ENCODE measurements at places on chromosomes 11 and 22.

DNA sequence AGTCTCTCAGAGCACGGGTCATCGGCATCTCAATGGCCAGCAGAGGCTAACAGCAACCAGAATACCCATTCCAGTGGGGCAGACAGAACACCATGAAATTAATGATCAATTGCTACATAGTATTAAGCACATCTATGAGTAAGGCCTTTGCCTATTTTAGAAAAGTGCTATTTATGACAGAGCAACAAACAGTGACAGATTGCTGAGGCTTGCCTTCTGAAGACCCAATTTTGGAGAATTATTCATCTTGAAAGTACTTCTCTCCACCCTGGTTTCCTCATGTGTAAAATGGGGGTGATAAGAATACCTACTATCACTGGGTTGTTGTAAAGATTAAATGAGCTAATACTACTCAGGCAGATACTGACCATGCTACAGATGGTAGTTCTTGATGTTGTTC lies 232.7 kb downstream of the TENM4 start:
- DNase-seq, result no peak

GRCh38 chr22:39577900-39578299 lies 7.3 kb downstream of the CACNA1I start:
- DNase-seq, result no peak

DNA sequence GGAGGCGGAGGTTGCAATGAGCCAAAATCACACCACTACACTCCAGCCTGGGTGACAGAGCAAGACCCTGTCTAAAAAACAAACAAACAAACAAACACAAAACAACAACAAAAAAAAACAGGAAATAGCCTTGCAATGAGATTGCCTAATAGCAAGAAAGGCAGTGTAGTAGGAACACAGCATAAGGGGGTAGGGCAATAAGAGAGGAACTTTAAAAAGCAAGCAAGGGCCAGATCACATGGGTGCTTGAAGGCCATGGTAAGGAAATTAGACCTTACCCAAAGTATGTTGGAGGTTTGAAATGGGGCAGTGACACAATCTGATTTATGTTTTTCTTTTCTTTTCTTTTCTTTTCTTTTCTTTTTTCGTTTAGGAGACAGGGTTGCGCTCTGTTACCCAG lies 34.7 kb upstream of the NRIP3 start:
- DNase-seq, result no peak

DNA sequence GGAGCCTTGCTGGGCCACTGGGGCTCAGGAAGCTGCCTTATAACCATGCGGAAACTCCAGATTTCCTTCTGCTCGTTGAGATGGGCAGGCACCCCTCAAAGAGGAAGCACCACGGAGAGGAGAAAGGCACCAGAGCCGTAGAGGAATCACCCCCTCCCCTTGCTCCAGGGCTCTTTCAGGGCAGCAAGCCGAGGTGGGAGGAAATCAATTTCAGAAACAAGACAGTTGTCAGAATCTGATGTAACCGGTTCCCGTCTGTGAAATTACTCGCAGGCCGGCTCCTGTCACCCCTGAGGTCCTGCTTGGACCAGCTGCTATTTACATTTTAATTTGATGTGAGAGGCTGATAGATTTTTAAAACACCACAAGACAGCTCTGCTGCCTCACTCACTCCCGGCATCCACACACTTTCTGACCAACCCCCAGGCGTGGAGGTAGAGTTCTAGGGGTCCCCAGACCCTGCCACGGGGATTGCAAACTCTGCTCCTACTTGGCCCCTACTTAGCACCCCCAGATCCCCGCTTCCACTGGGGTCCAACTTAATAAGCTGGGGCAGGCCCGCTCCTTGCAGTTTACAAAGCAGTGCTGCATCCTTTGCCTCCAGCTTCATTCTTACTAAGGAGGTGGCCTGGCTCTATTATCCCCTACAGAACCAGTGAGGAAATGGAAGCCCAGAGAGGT lies 162.5 kb downstream of the CEP164 start:
- no peak for DNase-seq

GRCh38 chr11:67371189-67371910 lies 2.0 kb downstream of the CLCF1 start:
- no peak for DNase-seq

GRCh38 chr11:11752679-11753078 lies 89.1 kb upstream of the USP47 start:
- no peak for DNase-seq

- no peak for DNase-seq
These were observed 83.8 kb upstream of the KCNQ1OT1 start for GRCh38 chr11:2783536-2784082.

GRCh38 chr11:75523811-75524664 lies 1.7 kb downstream of the GDPD5 start:
- no peak for DNase-seq

GRCh38 chr11:120212926-120213325 lies 2.1 kb downstream of the OAF start:
- DNase-seq, result no peak

- no peak for DNase-seq
These were observed 43.0 kb downstream of the RASSF10 start for GRCh38 chr11:13052130-13052571.

GRCh38 chr11:30452842-30453241 lies 129.9 kb downstream of the ARL14EP start:
- no peak for DNase-seq

DNA sequence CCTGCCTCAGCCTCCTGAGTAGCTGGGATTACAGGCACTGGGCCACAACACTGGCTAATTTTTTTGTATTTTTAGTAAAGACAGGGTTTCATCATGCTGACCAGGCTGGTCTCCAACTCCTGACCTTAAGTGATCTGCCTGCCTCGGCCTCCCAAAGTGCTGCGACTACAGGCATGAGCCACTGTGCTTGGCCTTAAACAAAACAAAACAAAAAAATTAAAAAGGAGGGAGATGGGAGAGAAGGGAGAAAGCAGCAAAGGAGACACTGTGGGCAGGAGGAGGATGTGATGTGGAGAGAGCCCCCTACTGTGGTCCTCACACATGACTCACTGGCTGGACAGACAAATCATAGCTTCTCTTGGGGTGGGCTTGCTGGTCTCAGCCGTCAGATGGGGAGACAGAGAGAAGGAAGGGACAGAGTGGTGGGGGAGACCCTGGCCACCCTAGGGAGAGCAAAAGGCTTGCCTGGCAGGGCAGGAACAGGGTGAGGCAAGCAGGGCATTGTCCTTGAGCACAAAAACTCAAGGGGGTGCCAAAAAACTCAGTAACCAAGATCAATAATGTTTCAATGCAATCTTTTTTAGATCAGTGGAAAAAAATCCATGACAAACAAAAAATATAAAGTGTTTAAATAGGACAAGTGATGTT lies 31.6 kb downstream of the TPST2 start:
- DNase-seq, result no peak

- DNase-seq, result no peak
These were observed 86.8 kb downstream of the GALNT18 start for GRCh38 chr11:11534981-11535380.

DNA sequence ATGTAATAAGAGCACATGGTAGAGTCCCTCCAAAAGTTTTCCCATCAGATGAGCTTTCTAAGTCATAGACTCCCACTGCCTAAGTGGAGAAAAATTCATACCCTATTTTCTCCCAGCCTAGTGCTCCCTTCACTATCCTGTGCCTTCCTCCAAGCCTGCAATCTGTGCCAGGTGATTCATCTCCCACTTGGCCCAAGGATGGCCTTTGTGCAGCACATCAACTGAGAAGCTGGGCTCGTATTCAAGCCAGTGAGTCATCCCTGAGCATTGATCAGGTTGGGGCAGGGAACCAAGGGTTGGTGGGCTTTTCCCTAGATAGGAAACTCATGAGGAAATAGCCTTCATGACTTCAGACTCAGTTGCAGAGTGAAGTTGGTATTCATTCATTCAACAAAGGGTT lies 64.6 kb downstream of the PANX1 start:
- DNase-seq, result no peak

DNA sequence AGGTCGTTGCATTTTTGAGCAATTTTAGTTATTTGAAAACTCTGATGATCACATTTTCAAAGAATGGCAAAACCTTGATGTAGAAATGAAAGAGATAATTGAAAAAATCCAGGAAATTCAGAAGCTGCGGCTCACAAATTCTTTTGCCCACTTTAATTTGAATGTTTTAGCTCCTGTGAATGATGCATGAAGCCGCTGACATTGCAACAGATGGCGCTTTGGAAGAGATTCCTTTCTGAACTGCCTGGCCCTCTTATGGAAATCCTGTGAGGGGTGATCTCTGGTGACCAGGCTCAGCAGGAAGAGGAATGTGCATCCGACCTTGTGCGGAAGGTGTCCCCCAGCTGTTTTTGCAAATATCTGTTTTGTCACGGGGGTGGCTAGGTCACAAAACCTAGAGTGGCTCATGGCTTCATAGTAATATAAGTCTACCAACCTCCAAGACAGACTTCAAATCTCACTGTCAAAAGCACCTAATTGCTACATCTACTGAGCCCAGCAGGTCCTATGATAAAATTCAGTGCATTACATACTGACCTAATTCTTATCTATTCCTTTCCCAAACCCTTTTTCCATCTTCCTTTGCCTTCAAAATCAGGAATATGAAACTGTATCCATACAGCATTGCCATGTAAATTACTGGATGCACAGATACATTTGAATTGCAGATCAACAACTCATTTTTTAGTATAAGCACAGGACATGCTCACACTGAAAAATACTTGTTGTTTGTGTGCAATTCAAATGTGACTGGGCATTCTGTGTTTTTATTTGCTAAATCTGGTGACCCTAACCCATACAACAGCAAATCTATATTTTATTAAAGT lies 412.7 kb downstream of the ETS1 start:
- no peak for DNase-seq

DNA sequence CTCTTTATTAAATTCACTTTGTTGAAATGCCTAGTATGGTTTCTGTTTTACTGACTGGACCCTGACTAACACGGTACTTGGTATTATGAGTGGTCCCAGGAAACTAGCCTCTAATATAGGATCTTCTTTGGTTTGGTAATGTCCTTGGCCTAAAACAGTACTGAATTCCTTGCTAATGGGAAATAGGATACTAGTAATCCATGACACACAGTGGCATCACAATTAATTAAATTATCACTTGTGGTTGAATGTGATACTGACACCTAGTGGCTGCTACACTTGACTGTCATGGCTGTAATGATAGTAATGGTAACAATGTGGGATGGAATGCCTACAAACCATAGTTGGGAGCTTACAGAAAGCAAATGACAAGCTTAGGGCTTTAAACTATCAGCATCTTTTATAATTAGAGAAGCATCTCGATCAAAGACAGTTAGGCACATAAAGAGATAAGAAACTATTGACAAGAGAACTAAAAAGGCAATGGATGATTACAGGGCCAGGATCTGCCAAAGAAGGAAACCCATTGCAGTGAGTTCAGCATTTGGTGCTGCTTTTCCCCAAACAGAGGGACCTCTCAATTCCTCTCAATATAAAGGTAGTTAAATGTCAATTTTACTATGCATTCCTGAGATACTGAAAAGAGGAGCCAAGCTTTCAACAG lies 8.6 kb downstream of the DNHD1 start:
- DNase-seq, result no peak

DNA sequence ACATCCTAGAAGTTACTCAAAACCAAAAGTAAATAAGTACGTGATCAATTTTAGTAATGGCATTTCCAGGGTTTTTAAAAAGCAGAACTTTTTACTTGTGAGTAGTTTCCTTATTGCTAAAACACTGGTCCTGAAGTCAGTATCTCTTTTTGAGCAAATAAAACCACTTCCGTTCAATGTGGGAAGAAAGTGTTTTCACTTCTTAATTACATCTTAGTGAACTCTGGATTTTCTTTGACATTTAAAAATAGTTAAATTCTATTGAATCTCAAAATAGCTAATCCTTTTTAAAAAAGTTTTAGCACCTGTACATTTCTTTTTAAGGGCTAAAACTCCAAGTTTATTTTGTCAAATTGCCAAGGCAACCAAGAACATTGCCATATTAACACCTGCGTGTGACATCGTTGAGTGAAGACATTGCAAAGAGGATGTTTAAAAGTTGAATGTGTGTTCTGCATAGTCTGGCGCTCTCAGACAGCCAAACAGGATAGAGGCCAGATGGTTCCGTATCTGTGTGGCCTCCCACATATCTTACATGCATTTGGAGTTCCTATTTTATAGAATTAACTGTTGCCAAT lies 17.2 kb upstream of the OR5B21 start:
- no peak for DNase-seq

GRCh38 chr11:132024587-132025295 lies 654.3 kb downstream of the NTM start:
- DNase-seq, result no peak

GRCh38 chr11:57205041-57205641 lies 23.4 kb downstream of the LRRC55 start:
- no peak for DNase-seq

- no peak for DNase-seq
These were observed 112.2 kb downstream of the SBF2 start for GRCh38 chr11:10181811-10182210.

- DNase-seq, result no peak
These were observed 320 bp upstream of the PHLDA2 start for GRCh38 chr11:2929531-2929949.

DNA sequence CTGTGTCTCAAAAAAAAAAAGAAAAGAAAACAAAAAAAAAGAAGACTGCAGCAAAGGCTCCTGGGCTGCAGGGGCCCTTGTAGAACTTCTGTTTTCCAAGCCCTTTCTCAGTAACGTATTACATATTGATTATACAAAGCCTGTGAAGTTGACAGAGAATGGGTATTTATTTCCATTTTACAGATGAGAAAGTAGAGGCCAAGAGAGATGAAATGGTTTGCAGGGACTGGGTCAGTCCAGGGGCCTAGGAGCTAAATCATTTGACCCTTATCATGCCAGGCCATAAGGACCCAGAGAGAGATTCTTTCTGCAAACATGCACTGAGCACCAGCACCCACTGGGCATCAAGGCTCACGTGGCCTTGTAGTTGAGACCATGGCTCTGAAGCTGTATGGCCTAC lies 4.5 kb downstream of the PPP2R5B start:
- no peak for DNase-seq

DNA sequence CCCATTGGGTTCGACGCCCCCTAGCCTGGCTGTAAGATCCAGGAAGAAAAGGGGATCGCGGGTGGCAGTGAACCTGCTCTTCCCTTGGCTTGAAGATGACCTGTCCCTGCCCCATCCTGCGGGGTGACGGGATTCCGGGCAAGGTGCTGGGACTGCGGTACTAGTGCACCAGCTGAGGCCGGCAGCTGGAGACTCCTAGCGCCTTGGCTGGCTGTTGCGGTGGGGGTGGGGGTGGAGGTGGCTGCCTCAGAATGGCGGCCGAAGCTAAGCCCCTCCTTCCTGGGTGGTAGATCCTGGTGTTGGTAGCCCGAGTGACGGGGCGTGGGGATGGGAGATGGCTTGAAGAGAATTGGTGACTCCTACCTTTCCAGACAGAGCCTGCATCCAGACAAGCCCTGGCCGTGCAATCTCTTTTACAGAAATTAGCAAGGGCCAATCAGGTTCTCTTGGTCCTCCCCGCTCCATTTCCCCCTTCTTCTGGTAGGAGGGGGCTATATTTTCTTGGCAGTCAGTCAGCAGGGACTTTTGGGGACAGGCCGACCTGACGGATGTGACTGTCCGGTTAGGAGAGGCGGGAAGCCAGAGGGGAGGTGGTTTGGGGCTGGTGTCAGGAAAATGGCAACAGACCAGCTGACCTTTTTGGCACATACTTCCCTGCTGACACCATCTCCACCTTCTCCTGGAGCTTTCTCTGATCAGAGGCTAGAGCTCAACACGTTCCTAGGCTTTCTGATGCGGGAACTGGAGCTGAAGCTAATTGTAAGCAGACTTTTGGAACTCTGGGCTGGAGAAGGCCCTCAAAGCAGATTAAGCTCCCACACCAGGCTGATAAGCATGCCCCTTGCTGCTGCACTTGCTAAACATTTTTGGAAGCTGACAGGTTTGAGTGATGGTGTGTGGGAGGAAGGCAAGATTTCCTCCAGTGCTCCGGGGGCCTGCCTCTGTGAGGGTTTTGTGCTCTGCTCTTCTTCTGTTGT lies 2.0 kb downstream of the NAV2 start:
- no peak for DNase-seq

All from stimulated activated CD4-positive, alpha-beta T cell treated with anti-CD3 and anti-CD28 coated beads, Interleukin-1b, Interleukin-23, amount 100 ng/mL, for 1 hour (primary cell).